ENCODE measurements at places on chromosomes 4 and X. TPM values are rescaled to one million over a fixed set of nuclear protein-coding genes. Genes with fewer than 3 reads are reported as not detected.

Gene MFAP3L
- 0.32 TPM for total RNA-seq

Gene SORCS2
- not detected for total RNA-seq

Gene TSPAN6
- total RNA-seq = not detected

Gene ADAM29
- not detected for total RNA-seq

Gene HMGB2
- total RNA-seq = 486 TPM

Gene HTR2C
- not detected for total RNA-seq

Gene CLIC2
- 1.0 TPM for total RNA-seq

Gene F9
- total RNA-seq = not detected

Gene ZFP42
- total RNA-seq = 0.12 TPM

Gene XKRX
- total RNA-seq = 0.39 TPM

Gene CFAP47
- total RNA-seq = not detected

Gene SLC4A4
- 0.05 TPM for total RNA-seq

Gene ABCE1
- total RNA-seq = 91.3 TPM

Gene OTC
- total RNA-seq = not detected

Gene MTMR8
- total RNA-seq = 5.1 TPM

Gene SPANXC
- total RNA-seq = not detected

Gene SETD7
- 8.7 TPM for total RNA-seq

Gene DMRTC1
- not detected for total RNA-seq

Gene NLGN4X
- not detected for total RNA-seq

Gene SPIN4
- total RNA-seq = 4.8 TPM

Gene NLGN3
- total RNA-seq = 3.1 TPM

Gene EGFL6
- 10.1 TPM for total RNA-seq

Gene NOX1
- not detected for total RNA-seq

Gene STPG2
- total RNA-seq = not detected

Gene GPR119
- not detected for total RNA-seq
